ENCODE measurements at places on chromosomes 4 and X. TPM values are rescaled to one million over a fixed set of nuclear protein-coding genes. Genes with fewer than 3 reads are reported as not detected.

STBD1 gene
- 10.1 TPM for total RNA-seq

F9 gene
- not detected for total RNA-seq

PDE6B gene
- not detected for total RNA-seq

RPA4 gene
- total RNA-seq, result 0.35 TPM

MSX1 gene
- 4.8 TPM for total RNA-seq

UCP1 gene
- total RNA-seq, result not detected

CORIN gene
- not detected for total RNA-seq

CCDC149 gene
- 1.8 TPM for total RNA-seq

BOD1L1 gene
- 17.3 TPM for total RNA-seq

MRPL1 gene
- 25.6 TPM for total RNA-seq

MAGEA12 gene
- total RNA-seq, result 0.22 TPM

YY2 gene
- 2.9 TPM for total RNA-seq

BTC gene
- total RNA-seq, result 1.2 TPM

TECRL gene
- total RNA-seq, result not detected

COL4A5 gene
- total RNA-seq, result 7.9 TPM

GAR1 gene
- 43.3 TPM for total RNA-seq

F8A2 gene
- not detected for total RNA-seq

GAGE12F gene
- not detected for total RNA-seq

MYOZ2 gene
- not detected for total RNA-seq

WDR17 gene
- 2.3 TPM for total RNA-seq

ERCC6L gene
- 9.8 TPM for total RNA-seq

NHSL2 gene
- 0.37 TPM for total RNA-seq

PPARGC1A gene
- total RNA-seq, result 0.28 TPM

DMP1 gene
- not detected for total RNA-seq

CENPVL1 gene
- total RNA-seq, result not detected

REPS2 gene
- total RNA-seq, result 0.85 TPM

NMU gene
- 1.0 TPM for total RNA-seq

ADAM29 gene
- total RNA-seq, result not detected

SSR4 gene
- 405 TPM for total RNA-seq

QRFPR gene
- not detected for total RNA-seq

SMR3B gene
- not detected for total RNA-seq

MAGEA4 gene
- not detected for total RNA-seq

SERTM2 gene
- not detected for total RNA-seq

FAT4 gene
- 2.4 TPM for total RNA-seq

SLC10A6 gene
- total RNA-seq, result not detected

S100G gene
- total RNA-seq, result not detected

SPANXB1 gene
- 2.0 TPM for total RNA-seq

WNK3 gene
- 0.05 TPM for total RNA-seq

F11 gene
- total RNA-seq, result not detected

ENPEP gene
- 0.05 TPM for total RNA-seq

DDX53 gene
- total RNA-seq, result not detected

MAP9 gene
- 5.1 TPM for total RNA-seq

NOA1 gene
- total RNA-seq, result 13.9 TPM

CLIC2 gene
- not detected for total RNA-seq

ADGRL3 gene
- total RNA-seq, result 0.02 TPM

SMIM10L2A gene
- total RNA-seq, result 0.21 TPM

MAGEA9 gene
- total RNA-seq, result not detected

AMOT gene
- total RNA-seq, result 0.01 TPM

GPRIN3 gene
- 4.0 TPM for total RNA-seq

TRPC5OS gene
- not detected for total RNA-seq

CITED1 gene
- 1.5 TPM for total RNA-seq

GPC3 gene
- total RNA-seq, result not detected

CDK16 gene
- 114 TPM for total RNA-seq

MED12 gene
- 13.0 TPM for total RNA-seq

NUDT11 gene
- total RNA-seq, result 2.8 TPM

STX18 gene
- 21.1 TPM for total RNA-seq

CYLC1 gene
- not detected for total RNA-seq

USP26 gene
- total RNA-seq, result not detected

GNL3L gene
- total RNA-seq, result 17.2 TPM

GLRA3 gene
- not detected for total RNA-seq

Data from A549 treated with GW870086 at 1 μM for 4 hours (cell line).